ENCODE measurements at places on chromosomes 3 and 15. TPM values are rescaled to one million over a fixed set of nuclear protein-coding genes. Genes with fewer than 3 reads are reported as not detected.

Gene THAP10
- 0.95 TPM for total RNA-seq

- DNase-seq: no peak
- H3K27me3 ChIP-seq: no peaks in the 10 kb centered on the region
- no peaks in the 10 kb centered on the region for H3K36me3 ChIP-seq
- H3K4me3 ChIP-seq: no peak overlapping the region
- H3K4me1 ChIP-seq: no peaks in the 10 kb centered on the region
These were observed 215.1 kb upstream of the UBE2E1 start for GRCh38 chr3:23590424-23591273.

DNA sequence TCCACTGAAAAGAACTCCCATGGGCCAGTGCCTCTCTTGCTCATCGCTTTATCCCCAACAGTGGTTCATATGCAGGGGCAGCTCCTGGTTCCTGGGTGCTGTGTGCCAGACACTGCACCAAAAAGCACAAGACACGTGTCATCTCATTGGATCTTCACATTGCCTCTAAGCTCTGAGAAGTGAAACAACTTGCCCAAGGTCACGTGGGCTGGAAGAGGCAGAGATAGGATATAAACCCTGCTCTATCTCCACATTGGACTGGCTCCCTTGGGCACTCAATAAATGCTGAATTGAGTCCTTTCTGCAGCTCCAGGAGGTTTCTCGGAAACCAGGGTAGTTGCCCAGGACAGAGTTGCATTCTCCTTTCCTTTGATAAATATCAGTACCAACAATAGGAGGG lies 88.1 kb downstream of the SRGAP3 start:
- no peak for DNase-seq
- H3K4me3 ChIP-seq: no peak overlapping the region
- H3K27me3 ChIP-seq: no peaks in the 10 kb centered on the region
- H3K4me1 ChIP-seq: no peaks in the 10 kb centered on the region

DNA sequence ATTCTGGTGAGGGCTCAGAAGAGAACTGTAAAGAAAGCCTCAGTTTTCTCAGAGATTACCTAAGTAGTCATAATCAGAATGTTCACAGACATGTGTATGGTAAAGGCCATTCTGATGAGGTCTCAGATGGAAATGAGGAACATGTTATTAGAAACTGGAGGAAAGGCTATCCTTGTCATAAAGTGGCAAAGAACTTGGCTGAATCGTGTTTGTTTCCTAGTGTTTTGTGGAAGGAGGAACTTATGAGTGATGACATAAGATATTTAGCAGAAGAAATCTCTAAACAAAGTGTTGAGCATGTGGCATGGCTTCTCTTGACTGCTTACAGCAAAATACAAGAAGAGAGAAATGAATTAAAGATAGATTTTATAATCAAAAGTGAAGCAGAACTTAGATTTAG lies 12.8 kb upstream of the KLHL40 start:
- no peaks in the 10 kb centered on the region for H3K36me3 ChIP-seq
- H3K4me3 ChIP-seq: no peak overlapping the region
- no peak overlapping the region for H3K27ac ChIP-seq
- H3K27me3 ChIP-seq: no peaks in the 10 kb centered on the region
- H3K4me1 ChIP-seq: no peaks in the 10 kb centered on the region

Gene BSN
- total RNA-seq: 1.2 TPM

- H3K36me3 ChIP-seq: no peaks in the 10 kb centered on the region
- no peak overlapping the region for H3K4me3 ChIP-seq
- H3K4me1 ChIP-seq: no peaks in the 10 kb centered on the region
- no peak overlapping the region for H3K27ac ChIP-seq
- DNase-seq: no peak
- H3K27me3 ChIP-seq: no peaks in the 10 kb centered on the region
These were observed 229.7 kb downstream of the SLCO3A1 start for GRCh38 chr15:92083190-92083589.

DNA sequence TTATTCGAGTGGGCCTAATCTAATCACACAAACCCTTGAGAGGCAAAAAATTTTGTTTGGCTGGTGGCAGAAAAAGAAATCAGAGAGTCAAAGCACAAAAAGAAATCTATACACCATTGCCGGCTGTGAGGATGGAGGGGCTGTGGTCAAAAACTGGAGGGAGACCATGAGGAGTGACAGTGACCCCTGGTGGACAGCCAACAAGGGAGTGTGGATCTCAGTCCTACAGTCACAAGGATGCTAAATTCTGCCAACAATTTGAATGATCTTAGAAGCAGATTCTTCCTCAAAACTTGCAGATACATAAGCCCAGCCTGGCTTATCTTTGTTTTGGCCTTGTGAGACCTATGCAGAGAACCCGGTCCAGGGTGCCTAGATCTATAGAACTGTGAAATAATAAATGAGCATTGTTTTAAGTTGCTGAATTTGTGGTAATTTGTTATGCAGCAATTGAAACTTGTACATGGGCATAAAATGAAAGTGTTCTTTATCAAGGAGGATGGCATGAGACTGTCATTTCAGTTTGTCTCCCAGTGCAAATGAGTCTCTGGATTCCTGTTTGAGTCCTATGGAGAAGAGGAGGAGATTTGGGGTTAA lies 103.0 kb upstream of the ARHGEF26 start:
- H3K36me3 ChIP-seq: no peaks in the 10 kb centered on the region
- H3K4me3 ChIP-seq: no peak overlapping the region
- H3K27me3 ChIP-seq: no peaks in the 10 kb centered on the region
- H3K27ac ChIP-seq: no peak overlapping the region
- no peak for DNase-seq
- H3K4me1 ChIP-seq: no peaks in the 10 kb centered on the region

Gene RPL14
- total RNA-seq: 1,118 TPM

DNA sequence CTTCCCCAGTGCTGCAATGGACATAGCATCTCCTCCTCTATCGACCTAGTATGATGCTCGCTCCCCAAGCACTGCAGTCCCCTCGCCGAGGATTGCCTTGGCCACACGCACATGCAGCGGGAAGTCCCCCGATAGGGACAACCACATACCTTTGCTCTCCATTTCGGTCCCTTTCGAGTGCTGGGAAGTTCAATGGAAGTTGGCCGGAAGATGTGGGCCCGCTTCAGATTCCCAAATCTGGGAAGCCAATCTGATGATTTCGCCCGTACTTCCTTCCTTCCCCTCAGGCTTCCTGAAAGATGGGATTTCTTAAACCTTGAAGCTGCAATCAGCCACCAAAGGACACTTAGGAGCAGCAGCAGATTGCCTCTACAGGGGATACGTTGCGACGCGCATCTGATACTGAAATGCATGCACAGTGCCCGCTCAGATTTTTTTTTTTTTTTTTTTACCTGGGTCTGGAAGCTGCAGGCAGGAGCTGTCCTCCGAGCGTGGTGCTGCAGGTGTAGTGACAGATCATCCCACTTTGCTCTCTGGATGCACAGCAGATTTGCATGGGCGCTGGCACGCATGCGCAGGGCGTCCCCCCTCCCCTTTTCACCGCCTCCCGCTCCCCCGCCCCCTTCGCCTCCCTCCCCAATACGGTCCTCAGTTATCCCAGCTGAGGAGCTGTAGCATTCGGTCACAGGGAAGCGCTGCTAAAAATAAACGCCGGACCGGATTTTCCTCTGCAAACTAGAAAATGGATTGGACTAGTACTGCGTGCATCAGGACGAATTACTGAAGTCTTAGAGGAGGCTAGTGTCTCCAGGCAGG lies at the start of gene FGF12:
Gene FGF12 (minus strand): TSS at position 510 of the 816 bp plus-strand sequence.
- no peaks in the 10 kb centered on the region for H3K36me3 ChIP-seq
- H3K27me3 ChIP-seq: peaks cover 3% of the 10 kb centered on the region
- DNase-seq: peak; percentile 42
- no peak within 1 kb of the TSS for H3K27ac ChIP-seq
- no peaks in the 10 kb centered on the region for H3K4me1 ChIP-seq

- H3K27ac ChIP-seq: peak overlapping the region; percentile 24
- H3K4me1 ChIP-seq: no peaks in the 10 kb centered on the region
- no peak overlapping the region for H3K4me3 ChIP-seq
- no peaks in the 10 kb centered on the region for H3K36me3 ChIP-seq
- no peak for DNase-seq
These were observed 6.6 kb upstream of the ADGRG7 start for GRCh38 chr3:100602506-100603444.

GRCh38 chr3:133868186-133868585 lies 27.5 kb downstream of the RAB6B start:
- no peak overlapping the region for H3K4me3 ChIP-seq
- H3K4me1 ChIP-seq: no peaks in the 10 kb centered on the region
- DNase-seq: no peak

Gene ZDHHC23
- total RNA-seq: 6.0 TPM

GRCh38 chr15:94290730-94291129 lies 59.4 kb downstream of the MCTP2 start:
- no peaks in the 10 kb centered on the region for H3K27me3 ChIP-seq
- no peak overlapping the region for H3K27ac ChIP-seq
- no peaks in the 10 kb centered on the region for H3K36me3 ChIP-seq
- no peak for DNase-seq
- no peak overlapping the region for H3K4me3 ChIP-seq

Gene PRSS50
- 0.28 TPM for total RNA-seq

Gene RASGRF1
- total RNA-seq: 0.94 TPM

DNA sequence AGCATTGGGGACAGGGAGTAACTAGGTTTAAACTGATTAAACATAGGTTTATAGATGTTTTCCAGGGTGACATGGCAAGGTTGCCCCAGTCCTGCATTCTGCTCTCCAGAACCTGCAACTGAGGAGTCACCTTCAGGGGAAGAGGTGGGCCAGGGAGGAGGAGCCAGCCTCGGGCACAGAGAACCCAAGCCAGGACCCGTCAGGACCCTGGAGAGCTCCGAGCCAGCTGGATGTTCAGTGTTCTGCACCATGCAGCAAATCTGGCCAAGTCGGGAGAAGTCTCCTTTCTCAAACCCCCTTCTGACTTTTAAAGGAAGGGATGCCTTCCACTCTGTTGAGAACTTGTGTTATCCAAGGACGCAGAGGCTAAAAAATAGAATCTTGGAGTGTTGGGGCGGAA lies 62.1 kb upstream of the SLC6A11 start:
- H3K36me3 ChIP-seq: no peaks in the 10 kb centered on the region
- no peaks in the 10 kb centered on the region for H3K4me1 ChIP-seq
- H3K27me3 ChIP-seq: no peaks in the 10 kb centered on the region
- no peak overlapping the region for H3K4me3 ChIP-seq
- H3K27ac ChIP-seq: no peak overlapping the region

DNA sequence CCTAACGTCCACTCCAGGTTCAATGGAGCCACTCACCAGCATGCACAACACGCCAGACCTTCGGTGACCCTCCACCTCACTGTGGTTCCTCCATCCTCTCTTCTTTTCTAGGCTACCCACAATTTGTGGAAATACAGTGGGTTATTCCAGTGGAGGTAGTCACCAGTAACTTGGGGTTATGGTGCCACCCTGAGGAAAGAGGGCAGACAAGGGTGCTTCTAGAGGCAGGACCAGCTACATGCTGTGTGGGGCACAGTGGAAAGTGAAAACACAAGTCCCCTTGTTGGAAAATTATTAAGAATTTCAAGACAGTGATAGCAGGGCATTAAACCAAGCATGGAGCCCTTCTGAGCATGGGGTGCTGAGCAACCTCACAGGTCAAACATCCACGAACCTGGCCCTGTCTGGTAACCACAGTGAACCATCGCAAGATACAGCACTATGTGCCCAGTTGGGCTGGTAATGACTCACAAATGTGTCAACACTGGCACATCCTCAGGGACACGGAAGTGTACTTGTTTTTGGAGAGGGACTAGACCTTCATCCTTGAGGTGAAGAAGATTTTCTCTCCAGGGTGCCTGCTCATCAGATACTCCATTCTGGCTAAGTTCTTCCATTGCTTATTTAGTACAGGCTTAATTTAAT lies 166.7 kb downstream of the STT3B start:
- H3K4me1 ChIP-seq: no peaks in the 10 kb centered on the region
- DNase-seq: no peak
- no peaks in the 10 kb centered on the region for H3K36me3 ChIP-seq
- no peak overlapping the region for H3K4me3 ChIP-seq
- no peaks in the 10 kb centered on the region for H3K27me3 ChIP-seq

Gene IL16
- 7.0 TPM for total RNA-seq

Gene CAMK2N2
- total RNA-seq: 13.0 TPM

DNA sequence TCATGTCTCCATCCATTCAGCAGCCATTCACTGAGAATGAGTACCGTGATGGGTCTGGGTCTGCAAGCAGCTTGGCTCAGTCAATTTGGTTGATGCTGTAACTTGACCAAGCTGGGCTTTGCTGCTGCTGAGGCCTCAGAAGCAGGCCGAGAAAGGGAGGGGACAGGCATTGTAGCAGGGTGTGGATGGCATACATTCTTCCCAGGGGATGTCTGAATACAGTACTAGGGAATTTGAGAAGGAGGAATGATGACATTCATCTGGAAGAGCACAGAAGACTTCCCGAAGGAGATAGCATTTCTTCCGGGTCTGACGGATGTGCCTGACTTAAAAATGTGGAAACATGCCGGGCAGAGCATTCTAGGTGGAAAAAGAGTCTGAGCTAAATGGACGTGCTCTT lies 105.3 kb upstream of the ADPGK start:
- no peaks in the 10 kb centered on the region for H3K36me3 ChIP-seq
- DNase-seq: no peak
- no peaks in the 10 kb centered on the region for H3K4me1 ChIP-seq
- H3K27ac ChIP-seq: no peak overlapping the region
- H3K27me3 ChIP-seq: no peaks in the 10 kb centered on the region

DNA sequence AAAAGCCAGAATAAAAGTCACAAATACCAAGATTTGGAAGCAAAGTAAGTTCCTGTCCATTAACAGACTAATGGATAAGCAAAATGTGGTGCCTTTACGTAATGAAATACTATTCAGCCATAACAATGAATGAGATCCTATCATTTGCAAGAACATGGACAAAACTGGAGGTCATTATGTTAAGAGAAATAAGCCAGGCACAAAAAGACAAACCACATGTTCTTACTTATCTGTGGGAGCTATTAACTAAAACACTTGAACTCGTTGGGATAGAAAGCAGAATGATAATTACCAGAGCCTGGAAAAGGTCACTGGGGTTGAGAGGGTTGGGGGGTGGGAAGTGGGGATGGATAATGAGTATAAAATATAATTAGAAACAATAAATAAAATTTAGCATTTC lies 1015.9 kb downstream of the OTOL1 start:
- H3K27ac ChIP-seq: no peak overlapping the region
- no peak overlapping the region for H3K4me3 ChIP-seq
- no peak for DNase-seq

Gene ARGFX
- not detected for total RNA-seq

- no peak for DNase-seq
- H3K4me1 ChIP-seq: no peaks in the 10 kb centered on the region
- H3K27ac ChIP-seq: no peak overlapping the region
These were observed 37.8 kb upstream of the GOLGA6B start for GRCh38 chr15:72616491-72617210.

Data from pancreas (tissue), 10 donors.